NCI-H526 (cell line): ENCODE measurements at places on chromosomes 1 and 21.

DNA sequence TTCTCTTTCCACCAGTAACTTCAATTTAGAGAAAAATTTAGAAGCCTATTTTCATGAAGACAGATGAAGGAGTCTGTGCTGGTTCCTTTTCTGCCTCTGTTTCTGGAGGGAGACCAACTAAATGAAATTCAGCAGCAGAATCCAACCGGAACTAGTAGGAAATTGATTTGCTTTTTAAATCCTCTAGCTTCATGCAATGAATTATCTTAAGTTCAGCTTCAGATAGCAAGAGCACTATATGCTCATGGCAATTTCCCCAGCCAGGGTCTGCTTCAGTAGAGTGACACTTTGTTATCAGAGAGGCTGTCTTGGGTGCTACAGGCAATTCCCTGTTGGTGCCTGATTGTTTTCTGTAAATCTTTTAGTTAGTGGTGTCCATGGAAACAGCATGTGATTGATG is 189.7 kb downstream of the SLC35F3 start:
- no peak for DNase-seq

DNA sequence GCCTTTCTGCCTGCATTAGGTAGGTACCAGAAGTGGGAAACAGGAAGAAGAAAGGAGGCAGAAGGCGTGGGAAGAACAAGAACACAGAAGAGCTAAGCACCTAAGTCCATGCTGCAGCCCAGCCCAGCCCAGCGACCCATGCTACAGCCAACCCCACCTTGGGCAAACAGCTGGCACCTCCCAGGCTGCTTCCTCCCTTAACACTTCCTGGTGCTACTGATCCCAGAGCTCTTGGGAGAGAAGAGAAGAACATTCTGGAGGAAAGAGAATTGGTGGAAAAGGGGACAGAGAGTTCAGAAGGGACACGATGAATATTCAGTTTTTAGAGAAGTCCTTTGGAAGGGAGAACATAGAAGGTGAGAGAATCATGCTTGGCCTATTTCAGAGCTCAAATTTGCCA is 28.5 kb downstream of the PLEKHA6 start:
- DNase-seq: no peak

GRCh38 chr1:12338017-12338416 is 108.2 kb downstream of the VPS13D start:
- no peak for DNase-seq

- no peak for DNase-seq
Measured at GRCh38 chr1:217105437-217105836, 382.2 kb upstream of the ESRRG start.

DNA sequence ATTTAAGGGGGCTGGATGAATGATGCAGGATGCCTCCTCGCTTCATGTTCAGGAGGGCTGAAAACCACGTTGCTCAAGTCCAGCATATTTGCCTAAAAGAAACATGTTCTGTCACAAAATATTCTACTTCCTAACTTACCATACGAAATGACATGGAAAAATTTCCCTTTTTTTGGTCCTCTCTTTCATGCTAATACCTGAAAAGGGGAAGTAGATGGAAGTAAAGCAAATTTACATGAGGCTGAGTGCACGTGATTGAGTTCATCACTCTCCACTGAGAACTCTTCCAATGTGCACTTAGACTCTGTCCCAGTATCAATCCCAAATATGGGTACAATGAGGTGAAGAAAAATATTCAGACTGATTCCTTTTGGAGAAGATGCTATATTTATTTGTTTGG is 23.0 kb downstream of the XCL2 start:
- DNase-seq: no peak

GRCh38 chr1:172324761-172325160 is 95.7 kb upstream of the C1orf105 start:
- DNase-seq: no peak

GRCh38 chr1:114505148-114505561 is 5.8 kb downstream of the TRIM33 start:
- DNase-seq: no peak

GRCh38 chr1:43509740-43510375 is 20.8 kb upstream of the PTPRF start:
- no peak for DNase-seq

DNA sequence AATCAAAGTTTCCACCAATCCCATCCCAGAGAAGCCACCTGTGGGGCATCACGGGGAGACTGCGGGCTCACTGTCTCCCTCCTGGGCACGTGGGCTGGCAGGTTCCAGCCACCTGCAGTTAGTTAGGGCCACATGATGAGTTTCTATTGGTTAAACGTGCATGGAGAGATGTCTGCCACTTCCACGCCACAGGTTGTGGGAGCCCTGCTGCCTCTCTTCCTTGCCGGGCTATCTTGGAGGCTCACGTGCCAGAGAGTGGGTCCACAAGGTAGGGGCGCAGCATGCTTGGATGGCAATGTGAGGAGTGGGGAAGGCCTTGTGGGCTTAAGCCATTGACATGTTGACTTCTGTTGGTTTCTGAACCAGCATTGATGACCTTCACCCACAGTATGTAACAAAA is 3.5 kb downstream of the KRTAP10-7 start:
- no peak for DNase-seq

DNA sequence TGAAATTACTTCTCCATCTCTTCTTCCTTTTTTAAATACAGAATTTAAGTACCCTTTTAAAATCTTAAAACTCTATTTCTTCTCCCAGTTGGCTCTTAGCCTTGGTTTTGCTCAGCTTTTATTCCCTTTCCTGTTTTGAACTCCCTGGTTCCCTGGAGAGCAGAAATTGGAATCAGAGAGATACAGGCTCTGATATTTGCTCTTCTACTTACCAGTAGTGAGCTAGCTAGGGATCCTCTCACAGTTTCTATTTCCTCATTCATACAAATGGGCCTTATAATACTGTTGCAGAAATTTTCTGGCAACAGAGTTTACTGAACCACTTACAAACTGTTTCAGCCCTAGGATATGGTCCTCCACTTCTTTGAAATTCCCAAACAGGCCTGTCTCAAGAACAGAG is 606.3 kb downstream of the NUF2 start:
- no peak for DNase-seq

GRCh38 chr1:209767706-209768105 is 11.9 kb downstream of the TRAF3IP3 start:
- no peak for DNase-seq

- no peak for DNase-seq
Measured at GRCh38 chr21:34845521-34846451, 177.0 kb downstream of the CLIC6 start.

- DNase-seq: no peak
Measured at GRCh38 chr1:28358716-28359115, 10.8 kb upstream of the PHACTR4 start.

DNA sequence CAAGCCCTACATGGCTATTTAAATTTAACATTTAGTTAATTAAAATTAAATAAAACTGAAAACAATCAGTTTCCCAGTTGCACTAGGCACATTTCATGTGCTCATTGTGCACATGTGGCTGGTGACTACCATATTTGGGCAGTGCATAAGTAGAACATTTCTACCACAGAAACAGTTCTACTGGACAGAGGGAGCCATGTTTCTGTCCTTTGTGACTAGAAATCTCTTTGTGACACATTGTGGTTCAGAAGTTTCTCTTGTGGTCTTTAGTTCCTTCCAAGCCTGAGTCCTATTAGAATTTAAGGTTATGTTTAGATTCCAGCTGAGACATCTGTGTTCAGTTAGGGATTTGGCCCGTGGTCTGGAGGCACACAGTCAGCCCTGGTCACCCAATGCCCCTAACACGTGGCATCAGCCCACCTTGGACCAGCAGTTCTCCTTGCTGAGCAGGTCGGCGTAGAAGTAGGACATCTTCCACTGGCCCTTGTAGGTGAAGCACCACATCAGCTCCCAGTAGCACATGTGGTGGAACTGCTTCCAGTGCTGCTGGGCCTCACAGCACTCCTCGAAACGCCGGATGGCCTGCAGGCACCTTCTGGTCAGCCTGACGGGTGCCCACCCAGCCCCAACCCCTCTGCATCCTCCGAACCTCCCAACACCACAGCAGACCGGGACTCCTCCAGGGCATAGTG is 29.1 kb downstream of the TTC39A start:
- no peak for DNase-seq

DNA sequence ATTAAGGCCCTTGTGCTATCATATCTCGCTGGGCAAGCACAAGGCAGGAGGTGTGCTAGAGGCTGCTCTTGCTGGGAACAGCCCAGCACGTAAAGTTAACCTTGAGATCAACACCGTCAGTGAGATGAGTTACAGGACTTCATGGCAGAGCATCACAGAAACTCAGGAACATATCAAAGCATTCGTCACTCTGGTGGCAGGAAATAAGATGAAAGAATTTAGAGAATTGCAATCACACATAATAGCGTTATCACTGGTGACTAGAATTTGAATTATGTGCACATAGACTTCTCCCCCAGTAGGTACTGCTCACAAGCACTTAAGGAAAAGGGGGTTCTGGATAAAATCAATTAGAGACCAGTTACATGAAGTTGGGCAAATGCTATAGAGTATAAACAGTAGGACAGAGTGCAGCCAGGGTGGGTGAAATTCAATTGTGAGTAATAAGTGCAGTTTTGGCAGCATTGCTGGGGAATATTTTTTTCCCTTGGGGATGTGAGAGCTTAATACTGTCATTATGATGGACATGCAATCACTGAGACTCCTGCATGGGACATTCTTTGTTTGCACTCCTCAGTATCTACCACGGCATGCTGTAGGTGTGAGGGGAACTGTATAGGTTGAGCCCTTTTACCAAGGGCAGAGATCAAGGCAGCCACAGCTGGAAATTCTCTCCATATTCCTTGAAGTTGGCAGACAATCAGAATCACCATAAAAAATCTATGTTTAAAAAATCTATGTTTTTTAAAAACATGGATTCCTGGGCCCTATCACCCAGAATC is 44.2 kb upstream of the ARHGAP29 start:
- no peak for DNase-seq

DNA sequence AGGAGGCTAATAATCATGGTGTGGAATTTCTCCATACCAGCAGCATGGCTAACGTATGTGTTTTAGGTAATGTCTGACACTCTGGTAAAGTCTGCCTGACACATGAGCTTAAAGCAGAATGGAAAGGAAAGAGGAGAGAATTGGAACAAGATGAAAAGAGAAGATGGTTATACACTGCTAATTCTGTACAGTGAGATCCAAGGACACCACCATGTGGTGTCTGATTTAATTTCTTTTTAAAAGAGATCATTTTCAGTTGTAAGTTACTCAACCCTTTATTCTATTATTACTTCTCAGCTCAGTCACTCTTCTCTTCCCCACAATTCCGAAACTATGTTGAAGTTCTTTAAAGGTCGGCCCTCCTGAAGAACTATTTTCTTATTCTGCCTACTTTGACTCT is 15.6 kb downstream of the PRKAB2 start:
- no peak for DNase-seq

DNA sequence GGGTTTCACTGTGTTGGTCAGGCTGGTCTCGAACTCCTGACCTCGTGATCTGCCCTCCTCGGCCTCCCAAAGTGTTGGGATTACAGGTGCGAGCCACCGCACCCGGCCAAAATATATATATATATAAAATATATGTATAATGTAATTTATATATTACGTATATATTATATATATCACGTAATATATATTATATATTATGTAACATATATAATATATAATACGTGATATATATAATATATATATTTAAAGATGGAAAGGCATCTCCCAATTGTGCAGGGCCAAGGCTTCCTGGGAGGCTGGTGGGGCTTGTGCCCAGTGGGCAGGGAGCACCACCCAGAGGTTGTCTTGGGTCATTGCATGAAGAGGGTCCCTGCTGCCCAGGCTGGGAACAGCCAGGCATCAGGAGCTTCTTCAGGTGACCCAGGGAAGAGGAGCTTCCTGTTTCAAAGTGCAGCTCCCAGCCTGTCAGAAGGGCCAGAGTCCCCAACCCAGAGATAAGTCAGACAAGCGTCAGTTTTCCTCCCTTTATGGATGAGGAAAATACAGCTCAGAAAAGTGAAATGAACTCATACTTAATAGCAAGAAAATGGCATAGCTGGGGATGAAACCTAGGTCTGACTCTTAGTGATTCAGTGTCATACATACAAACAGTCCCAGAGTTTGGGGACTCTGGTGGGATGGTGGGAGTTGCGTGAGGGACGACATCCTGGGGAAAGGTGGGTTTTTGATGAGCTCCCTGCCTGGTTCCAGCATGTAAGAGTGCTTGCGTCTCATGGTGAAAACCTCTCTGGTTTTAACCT is 12.0 kb downstream of the UBE2Q1 start:
- peak; percentile 73 for DNase-seq

DNA sequence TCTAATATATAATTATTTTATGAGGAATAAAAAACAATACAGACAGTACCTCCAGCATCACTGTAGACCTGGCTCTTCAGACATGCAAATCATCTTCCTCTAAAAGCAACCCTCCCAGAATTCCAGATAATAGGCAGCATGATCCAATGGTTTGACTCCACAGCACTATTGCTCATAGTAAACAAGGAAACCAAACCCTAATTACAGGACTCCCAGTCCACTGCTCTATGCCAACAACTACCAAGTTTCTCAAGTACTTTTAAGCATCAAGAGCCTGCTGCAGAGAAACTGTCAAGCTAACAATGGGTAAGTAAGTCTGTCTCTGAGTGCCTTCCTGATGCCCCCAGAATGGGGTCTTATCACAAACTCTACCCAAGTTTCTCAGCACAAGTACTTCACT is 57.2 kb downstream of the EYA3 start:
- DNase-seq: peak; percentile 28

DNA sequence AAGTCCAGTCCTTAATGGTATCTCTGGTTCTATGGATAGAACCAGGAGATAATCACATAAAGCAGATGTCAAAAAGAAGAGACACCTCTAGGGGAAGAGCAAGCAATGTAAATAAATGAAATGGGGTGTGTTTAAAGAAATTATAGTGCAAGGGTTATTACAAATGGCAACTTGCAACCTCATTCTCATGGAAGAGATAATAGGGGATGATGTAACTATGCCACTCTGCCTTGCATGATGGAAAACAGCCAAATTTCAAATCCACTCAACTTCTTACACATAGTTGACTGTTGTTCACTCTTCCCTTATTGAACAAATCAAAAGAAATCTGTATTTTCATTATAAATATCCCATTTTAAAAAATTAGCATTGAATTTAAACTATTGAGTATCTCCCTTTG is 274.0 kb upstream of the TMPRSS15 start:
- no peak for DNase-seq

GRCh38 chr1:187280031-187280430 is 451.3 kb downstream of the PLA2G4A start:
- DNase-seq: no peak

DNA sequence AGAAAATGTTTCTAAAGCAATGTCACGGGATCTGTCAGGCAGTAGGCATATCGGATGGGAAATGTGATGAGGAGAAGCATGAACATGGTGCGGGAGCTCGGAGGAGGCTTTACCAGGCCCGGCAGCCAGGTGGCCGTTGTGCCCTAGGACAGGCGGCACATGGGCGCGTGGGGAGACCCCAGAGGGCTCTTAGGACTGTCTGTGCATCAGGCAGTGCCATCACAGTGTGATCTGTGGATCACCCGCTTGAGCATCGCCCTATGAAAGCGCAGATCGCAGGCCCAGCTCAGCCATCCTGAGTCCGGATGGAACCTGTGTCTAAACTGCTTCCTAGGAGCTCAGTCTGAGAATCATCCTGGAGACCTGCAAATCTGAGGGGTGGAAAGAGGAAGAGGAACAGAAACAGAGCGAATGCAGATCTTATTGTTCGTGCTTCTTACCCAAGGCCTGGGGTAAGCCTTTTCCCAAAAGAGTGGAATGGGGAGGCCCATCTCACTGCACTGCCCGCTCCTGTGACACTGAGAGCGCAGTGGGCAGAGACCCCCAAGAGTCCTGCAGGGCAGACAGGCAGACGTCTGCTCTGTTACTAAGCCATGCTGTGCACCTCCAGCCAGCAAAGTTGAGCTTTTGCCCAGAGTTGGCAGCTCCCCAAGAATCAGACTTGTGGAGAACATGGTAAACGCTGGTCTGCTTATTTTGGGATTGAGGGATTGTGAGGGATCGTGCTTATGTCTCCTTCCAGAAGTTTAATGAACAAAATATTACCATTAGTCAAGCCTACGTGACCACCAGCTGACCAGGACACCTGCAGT is 251.0 kb downstream of the RHOU start:
- no peak for DNase-seq
